Stimulated activated CD4-positive, alpha-beta T cell treated with anti-CD3 and anti-CD28 coated beads, Interleukin-4, amount 100 ng/mL, for 24 hours (primary cell): ENCODE measurements at places on chromosomes 2 and 18.

GRCh38 chr2:102677244-102678215 lies 58.2 kb downstream of the SLC9A2 start:
- DNase-seq, result no peak

- DNase-seq, result no peak
Measured at GRCh38 chr2:66461664-66462500, 27.0 kb downstream of the MEIS1 start.

DNA sequence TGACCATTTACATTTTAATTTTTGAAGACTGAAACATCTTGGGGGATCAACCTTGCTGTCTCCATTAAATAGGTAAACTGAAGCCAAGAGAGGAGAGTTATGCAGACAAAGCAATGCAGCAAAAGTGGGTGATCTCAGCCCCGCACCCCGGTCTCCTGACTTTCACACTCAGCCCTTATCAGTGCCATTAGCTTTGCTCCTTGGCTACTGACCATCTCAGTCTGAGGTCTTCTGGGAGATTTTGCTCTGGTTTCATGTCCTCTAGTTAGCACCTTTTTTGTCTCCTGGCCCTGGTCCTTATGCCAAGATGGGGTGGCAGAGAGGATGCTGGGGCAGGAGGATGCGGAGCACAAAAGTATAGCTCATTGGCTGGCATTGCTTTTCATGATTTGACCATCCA lies 61.4 kb downstream of the SETBP1 start:
- DNase-seq, result no peak

DNA sequence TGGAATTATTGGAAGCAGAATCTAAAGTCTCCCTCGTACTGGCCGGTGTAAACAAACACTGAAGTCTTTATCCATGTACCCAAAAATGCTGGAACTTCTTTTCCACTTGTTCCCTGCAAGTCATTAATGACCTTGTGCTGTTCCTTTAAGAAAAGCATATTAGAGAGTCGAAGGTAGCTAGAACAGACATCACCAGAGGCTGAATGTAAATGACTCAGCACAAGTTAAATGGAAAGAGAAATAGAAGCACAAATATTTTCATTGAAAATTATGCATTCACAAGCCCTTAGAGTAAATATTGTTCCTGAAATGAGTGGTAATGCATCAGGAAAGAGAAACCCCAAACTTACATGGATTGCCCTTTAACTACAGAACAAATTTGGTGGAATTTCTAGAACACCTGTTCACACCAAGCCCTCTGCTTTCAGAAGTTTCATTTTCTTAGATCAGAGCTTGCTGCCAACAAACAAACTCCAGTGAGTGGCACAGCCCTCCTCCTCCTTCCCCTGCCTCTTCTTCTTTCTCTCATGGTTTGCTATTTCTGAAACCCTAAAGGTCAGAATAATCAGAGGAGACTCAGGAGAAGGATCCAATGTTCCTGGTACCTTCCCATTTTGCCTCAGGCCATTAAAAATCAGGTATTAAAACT lies 264.3 kb downstream of the TXNL1 start:
- no peak for DNase-seq

DNA sequence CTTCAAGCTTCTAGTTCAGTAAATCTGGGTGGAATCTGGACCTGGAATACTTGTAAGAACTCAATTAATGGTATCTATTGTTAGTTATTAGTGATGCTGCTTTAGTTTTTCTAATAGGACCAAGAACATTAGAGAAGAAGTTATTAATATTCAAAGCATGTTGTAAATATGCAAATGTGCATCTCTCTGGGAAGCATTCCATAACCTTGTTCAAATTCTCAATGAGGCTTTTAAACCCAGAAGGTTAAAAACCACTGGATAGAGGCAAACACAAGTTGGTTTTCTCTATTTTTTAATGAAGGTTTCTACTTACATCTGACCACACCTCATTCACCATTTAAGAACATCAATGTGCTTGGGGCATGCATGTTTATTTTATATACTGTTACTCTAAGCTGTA lies 16.1 kb upstream of the ACVR1C start:
- no peak for DNase-seq

- DNase-seq, result no peak
Measured at GRCh38 chr2:178018141-178018540, 54.4 kb downstream of the PDE11A start.
